ENCODE measurements at places on chromosomes 1 and 21.

DNA sequence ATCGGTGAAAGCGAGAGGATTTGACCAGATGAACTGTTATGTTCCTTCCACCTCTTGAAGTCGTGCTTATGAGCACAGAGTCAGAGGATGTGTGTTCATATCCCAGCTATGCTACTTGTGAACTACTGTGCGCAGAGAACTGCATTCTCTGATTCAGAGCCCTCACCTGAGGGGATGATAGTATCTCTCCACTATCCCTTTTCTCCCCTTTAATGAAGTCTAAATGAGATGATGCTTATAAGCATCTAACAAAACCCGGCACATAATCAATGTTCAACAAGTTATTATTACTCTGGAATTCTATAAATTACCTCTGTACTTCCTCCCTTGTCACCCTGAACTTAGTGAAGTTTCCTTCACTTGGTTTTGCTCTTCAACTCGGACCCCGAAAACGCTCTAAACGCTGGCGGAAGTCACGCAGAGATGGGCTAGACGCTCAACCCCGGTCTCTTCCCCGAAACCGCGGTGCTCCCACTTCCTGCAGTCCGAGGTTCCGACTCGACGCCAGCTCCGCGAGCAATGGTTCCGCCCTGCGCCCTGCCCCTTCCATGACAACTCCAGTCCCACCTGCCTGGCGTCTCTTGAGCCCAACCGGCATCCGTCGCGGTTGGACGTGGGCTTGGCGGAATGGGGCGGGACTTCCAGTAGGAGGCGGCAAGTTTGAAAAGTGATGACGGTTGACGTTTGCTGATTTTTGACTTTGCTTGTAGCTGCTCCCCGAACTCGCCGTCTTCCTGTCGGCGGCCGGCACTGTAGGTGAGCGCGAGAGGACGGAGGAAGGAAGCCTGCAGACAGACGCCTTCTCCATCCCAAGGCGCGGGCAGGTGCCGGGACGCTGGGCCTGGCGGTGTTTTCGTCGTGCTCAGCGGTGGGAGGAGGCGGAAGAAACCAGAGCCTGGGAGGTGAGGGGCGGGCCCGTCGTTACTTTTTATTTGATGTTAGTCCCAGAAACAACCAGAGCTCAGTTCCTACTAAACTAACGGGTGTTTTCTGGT lies at the start of gene NUF2:
TSS of gene NUF2 (plus strand) at position 644 of the 995 bp plus-strand sequence. CDS start 4,098 bp downstream, outside the sequence.
- peak; percentile 97 for DNase-seq

GRCh38 chr1:40344597-40344996 lies 27.5 kb upstream of the COL9A2 start:
- DNase-seq: peak; percentile 41

DNA sequence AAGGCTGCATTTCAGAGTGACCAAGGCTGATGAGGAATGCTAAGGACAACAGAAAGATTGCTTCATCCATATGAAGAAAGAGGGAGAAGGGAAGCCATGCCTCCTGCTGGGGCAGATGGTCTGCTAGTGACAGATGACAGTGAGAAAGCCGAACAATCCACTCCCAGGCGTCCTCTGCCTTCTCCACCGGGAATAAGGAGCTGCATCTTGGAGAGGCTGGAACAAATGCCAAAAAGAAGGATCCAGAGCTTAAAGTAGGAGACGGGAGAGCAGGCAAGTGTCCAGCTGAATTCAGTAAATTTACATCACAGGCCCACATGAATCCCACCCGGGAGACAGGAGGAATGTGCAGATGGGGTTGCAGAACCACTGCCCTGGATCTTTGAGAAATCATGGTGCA lies 33.4 kb downstream of the DDX20 start:
- DNase-seq: peak; percentile 8

- no peak for DNase-seq
Measured at GRCh38 chr1:205715628-205716027, 34.4 kb downstream of the NUCKS1 start.

DNA sequence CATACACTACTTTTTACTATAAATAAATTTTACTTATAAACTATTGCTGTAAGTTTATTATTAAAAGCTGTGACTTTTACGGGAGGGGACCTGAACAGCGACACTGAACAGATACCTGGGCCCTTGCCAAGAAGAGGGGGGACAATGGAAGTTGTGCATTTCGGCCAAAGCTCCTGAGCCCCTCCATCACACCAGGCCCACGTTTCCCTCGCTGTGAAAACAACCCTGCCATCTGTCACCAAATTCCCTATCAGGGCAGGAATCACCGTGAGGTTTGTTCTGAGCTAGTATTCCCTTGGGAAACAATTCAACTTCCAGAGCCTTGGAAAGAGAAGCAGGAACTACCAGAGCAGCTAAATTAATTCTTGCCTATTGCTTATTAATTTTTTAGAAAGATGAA lies 37.0 kb downstream of the VTCN1 start:
- no peak for DNase-seq

GRCh38 chr1:156797212-156797871 lies 19.3 kb downstream of the SH2D2A start:
- DNase-seq: no peak

Data from AG09309 (cell line).